ENCODE measurements at places on chromosomes 6 and 20. TPM values are rescaled to one million over a fixed set of nuclear protein-coding genes. Genes with fewer than 3 reads are reported as not detected.

- peak; percentile 18 for DNase-seq
Measured at GRCh38 chr6:45148711-45149341, 179.3 kb upstream of the RUNX2 start.

GRCh38 chr6:47475319-47475816, 2.2 kb upstream of the CD2AP start:
- DNase-seq: no peak

- DNase-seq: no peak
Measured at GRCh38 chr6:77361018-77361417, 102.3 kb downstream of the HTR1B start.

DNA sequence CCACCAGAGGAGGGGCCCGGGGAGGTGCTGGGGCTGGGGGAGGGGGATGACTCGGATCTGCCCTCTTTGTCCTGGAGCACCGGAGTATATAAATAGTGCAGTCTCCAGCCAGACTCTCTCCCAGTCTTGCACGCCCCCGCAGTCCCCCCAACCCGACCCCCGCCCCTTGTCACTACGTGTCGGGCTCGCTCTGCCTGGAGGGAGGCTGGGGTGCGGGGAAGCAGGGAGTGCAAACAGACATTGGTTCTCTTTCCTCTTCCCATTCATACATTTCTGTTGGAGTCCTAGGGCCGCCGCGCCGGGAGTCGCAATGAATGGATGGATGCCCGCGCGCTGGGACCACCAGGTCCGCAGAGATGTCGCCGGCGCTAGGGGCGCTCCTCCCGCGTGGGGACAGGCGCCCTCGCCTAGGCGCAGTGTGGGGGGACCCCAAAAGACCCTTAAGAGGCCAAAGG, 179.3 kb downstream of the TBXT start:
- no peak for DNase-seq

DNA sequence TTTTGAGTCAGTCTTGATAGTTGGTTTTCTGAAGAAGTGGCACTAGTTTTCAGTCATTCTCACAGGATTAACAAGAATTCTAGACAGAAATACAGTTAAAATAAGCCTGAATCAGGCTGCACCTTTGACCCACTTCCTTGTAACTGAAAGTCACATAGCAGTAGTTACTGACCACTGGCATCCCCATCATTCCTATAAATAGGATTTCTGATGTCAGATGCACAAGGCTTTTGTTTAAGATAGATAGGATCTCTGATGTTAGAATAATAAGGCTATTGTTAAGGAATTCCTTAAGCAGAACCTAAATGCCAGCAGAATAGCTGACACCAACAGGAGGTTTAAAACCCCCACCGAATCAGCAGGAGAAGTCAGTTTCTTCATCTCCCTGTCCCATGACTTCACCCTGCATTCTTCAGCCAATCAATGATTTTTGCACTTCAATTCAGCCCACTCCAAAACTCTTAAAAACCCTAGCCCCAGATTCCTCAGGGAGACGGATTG, 30.6 kb upstream of the ZBTB24 start:
- peak; percentile 36 for DNase-seq

DNA sequence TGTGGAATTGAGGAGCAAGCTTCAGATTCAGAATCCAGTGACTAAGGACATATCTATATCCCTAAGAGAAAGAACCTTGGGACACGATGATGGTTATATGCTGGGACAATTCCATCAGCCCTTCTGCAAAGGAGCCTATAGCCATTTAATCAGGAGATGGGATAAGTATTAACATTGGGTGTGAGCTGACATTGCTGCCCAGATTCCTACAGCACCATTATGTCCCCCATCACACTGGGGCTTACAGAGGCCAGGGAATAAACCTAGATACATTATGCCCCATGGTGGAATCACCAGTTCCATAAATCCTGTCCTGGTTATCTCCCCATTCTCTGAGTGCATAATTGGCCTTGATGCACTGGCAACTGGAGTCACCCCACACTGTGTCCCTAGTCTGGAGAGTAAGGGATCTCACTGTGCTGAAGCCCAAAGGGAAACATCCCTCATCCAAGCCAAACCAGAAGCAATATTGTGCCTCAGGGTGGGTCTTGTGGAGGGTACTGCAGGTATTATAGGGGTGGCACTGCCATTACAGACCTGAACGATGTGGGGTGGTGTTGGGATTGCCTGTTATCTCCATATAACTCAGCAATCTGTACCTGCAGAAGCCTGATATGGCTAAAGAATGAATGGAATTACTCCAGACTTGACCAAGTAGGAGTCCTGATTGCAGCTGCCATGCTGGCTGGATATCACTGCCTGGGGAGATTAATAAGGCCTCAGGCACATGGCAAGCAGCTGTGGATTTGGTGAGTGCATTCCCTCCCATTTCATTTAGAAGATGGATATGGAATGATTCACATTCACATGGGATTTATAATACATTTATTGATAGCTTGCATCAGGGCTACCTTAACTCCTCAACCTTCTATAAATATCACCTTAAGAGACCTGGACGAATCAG, 5.0 kb downstream of the HLA-A start:
- DNase-seq: no peak

DNA sequence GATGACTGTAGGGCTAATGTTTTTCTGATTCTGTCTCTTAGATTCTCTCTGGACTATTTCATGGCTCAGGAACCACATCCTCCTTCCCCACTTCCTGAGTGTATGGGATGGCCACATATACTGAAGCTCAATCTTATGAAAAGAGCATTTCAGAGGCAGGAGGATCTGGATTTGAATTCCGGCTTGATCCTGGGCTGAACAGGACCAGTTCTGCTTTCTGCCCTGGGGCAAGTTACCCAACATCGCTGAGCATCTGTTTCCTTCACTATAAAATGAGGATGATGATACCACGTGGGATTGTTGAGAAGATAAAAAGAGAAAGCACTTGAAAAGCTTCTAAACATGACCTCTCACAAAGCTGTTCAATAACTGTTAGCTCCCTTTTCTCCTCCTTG, 168.4 kb upstream of the TNFAIP3 start:
- DNase-seq: no peak

DNA sequence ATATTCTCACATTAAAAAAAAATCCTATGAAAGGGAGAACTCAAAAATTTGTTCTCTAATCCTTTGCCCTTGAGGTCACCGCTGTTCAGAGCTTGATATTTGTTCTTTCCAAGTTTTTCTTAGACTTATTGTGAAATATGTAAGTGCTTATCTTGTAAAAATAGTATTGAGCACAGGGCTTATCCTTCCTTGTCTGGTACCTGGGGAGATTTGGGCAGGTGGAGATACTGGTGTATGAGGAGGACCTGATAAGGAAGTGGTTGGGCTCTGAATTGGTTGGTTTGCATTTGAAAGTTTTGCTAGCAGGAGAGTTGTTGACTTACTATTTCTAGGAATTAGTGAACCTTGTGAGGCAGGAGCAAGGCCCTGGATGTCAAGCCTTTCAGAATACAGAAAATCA, 28.9 kb upstream of the ANKEF1 start:
- DNase-seq: no peak

GRCh38 chr6:38588631-38589366, 50.9 kb downstream of the BTBD9 start:
- peak; percentile 91 for DNase-seq

DNA sequence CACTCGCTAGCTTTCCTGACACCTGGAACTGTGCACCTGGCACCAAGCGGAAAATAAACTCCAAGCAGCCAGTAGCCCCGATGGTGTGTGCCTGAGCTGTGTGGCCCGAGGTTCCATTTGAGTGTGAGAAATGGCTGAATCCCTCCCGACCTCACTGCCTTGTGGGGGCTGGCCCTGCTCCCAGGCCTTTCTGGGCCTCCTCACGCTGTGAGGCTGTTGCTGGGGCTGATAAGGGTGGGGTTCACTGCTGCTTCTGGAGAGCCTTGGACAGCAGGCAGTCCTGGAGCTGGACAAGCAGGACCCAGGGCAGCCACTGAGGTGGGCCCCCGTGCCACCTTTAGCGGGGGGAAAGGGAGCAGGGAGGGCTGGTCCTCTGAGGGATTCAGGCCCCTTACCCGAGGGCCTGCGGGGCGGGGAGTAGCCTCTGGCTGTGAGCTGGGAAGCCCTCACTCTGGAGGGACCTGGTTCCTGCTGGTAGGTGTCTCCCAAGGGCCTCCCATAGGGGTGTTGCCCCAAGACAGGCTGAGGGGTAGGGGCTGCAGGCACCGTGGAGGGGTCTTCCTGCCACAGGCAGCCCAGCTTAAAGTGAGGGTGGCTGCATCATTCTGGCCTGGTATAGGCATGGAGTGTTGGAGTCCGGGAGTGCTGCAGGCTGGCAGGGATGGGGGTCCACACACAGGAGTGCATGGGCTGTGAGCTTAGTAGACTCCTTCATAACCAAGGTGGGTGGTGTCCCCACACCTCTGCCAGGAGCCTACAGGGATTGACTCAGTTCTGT, 1.7 kb downstream of the PPDPF start:
- DNase-seq: no peak

DNA sequence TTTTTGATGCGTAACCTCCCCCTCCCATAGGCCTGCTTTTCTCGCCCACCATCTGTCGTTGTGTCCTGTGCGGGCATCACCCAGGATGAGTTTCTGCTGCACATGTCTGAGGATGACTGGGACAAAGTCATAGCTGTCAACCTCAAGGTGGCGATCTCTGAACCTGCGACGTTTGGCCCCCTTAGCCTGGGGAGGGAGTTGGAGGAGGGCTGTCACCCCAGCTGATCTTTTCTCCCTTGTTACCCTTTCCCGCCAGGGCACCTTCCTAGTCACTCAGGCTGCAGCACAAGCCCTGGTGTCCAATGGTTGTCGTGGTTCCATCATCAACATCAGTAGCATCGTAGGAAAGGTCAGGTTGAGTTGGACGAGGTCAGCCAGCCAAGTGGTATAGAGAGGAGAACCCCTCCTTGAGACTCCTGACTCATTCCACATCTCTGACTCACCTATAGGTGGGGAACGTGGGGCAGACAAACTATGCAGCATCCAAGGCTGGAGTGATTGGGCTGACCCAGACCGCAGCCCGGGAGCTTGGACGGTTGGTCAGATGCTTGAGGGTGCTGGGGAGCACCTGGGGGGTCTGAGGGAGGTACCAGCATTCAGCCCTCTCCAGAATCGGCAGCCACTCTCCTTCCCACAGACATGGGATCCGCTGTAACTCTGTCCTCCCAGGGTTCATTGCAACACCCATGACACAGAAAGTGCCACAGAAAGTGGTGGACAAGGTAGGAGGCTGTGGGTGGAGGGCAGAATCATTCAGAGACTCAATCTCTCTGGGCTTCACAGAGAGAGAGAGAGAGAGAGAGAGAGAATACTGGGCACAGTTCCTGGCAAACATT, 954 bp downstream of the HSD17B8 start:
- DNase-seq: peak; percentile 75

- peak; percentile 97 for DNase-seq
Measured at GRCh38 chr20:51447097-51447764, 95.3 kb downstream of the NFATC2 start.

- no peak for DNase-seq
Measured at GRCh38 chr20:51418137-51418529, 124.4 kb downstream of the NFATC2 start.

DNA sequence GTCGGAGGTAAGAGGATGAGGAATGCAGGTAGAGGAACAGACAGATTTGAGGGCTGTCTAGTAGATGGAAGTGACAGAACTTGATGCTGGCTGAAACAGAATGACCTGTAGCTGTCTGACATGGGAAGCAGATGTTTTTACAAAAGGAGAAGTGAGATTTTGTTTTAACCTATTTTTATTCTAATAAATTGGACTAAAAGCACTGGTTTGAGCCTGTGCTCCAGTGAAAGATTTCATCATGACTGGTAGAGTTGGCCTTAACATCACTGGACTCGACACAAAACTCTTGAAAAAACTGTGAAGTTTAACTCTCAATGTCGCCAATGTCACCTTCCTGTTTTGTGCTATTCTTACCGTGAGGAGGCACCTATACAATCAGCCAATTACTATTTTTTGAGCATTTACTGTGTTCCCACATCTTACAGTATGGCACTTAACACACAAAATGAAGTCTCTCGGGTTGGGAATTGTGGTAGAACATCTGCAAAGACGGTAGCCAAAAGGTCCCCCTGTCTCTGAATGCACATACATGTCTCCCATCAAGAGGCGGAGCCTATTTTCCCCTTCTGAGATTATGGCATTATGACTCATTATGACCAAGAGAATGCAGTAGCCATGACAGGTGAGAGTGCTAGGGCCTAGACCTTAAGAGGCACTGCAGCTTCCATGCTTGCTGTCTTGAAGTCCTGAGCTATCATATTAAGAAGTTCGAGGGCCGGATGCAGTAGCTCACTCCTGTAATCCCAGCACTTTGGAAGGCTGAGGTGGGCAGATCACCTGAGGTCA, 93.2 kb downstream of the FOXF2 start:
- peak; percentile 53 for DNase-seq

DNA sequence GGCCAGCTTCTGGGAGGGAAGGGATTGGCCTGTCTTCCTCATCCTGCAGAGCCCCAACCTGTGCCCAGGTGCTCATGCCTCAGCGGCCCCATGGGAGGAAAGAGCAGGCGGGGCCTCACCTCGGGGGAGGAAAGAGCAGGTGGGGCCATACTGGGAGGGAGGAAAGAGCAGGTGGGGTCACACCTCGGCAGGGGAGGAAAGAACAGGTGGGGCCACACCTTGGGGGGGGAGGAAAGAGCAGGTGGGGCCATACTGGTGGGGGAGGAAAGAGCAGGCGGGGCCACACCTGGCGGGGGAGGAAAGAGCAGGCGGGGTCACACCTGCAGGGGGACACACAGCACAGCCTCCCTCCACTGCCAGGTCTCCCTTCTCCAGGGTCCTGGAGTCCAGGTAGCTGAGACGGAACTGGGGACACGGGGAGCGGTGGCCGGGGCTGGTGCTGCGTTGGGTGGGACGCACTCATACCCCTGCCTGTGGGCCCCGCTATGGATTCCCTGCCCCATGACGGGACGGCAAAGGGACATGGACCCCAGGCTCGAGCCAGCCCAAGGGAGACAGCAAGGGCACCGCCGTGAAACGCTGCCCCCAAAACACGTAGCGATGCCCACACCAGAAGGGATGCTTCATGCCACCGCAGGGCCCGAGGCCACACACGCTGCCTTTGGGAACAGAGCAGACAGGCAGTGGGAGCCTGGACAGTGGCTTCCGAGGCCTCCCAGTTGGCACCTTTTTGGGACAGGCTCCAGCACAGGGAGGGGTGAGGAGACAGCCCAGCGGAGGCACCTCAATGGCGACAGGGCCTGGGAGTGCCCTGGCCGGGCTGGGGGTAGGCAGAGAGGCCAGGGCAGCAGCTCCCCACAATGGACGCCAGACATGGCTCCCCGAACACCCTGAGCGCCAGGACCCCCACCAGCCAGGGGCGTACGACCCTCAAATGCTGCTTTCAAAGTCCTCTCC, 43.3 kb upstream of the CHRNA4 start:
- no peak for DNase-seq

Gene VEGFA
- total RNA-seq: 249 TPM

Gene TCF15
- total RNA-seq: not detected

Gene NKAIN4
- total RNA-seq: 7.5 TPM

Gene SLC17A9
- total RNA-seq: 0.65 TPM

Gene JAG1
- 51.0 TPM for total RNA-seq

Gene ROS1
- 2.7 TPM for total RNA-seq

Gene PCED1A
- total RNA-seq: 19.4 TPM

Gene FHL5
- total RNA-seq: not detected

All from renal cortical epithelial cell (primary cell).